ENCODE measurements at places on chromosomes 7 and 10. TPM values are rescaled to one million over a fixed set of nuclear protein-coding genes. Genes with fewer than 3 reads are reported as not detected.

DNA sequence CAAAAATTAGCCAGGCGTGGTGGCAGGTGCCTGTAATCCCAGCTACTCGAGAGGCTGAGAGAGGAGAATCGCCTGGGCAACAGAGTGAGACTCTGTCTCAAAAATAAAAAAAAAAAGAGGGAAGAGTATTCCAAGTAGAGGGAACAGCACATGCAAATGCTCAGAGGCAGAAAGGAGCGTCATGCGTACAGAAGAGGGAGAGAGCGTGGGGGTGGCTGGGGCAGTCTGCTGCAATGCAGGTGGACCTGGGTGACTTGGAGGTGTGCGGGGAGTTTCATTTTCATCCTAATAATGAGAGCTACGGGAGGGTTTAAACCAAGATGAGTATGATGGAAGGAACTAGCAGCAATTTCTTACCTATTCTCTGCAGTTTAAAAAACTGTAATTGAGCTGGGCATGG is 28.8 kb downstream of the CLIP2 start:
- ATAC-seq = no peak

- ATAC-seq = no peak
Measured at GRCh38 chr7:81460250-81461045, 309.4 kb downstream of the HGF start.

GRCh38 chr7:100801833-100802568 is 25.3 kb downstream of the EPHB4 start:
- no peak for ATAC-seq

DNA sequence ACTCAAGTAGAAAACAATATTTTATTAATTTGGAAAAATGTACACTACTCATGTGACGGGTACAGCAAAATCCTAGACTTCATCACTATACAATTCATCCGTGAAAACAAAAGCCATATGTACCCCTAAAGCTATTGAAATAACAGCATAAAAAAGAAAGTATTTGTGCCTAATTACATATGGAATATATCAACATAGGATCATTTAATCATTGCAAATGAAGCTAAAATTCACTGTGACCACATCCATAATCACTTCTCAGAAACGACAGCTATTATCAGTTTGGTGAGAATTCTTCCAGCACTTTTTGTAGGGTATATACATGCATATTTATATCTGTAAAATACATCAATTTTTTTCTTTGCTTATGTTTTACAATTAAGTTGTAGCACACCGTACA is 128.0 kb downstream of the ARL4A start:
- ATAC-seq = no peak

GRCh38 chr10:90893190-90893589 is 21.4 kb downstream of the RPP30 start:
- ATAC-seq = no peak

- ATAC-seq = no peak
Measured at GRCh38 chr7:38181111-38181510, 3.1 kb downstream of the STARD3NL start.

GRCh38 chr7:2698581-2699288 is 10.7 kb downstream of the AMZ1 start:
- ATAC-seq = peak; percentile 90

GRCh38 chr7:133025056-133025455 is 56.8 kb downstream of the CHCHD3 start:
- no peak for ATAC-seq

- ATAC-seq = no peak
Measured at GRCh38 chr7:108134486-108134885, 4.3 kb upstream of the LAMB4 start.

DNA sequence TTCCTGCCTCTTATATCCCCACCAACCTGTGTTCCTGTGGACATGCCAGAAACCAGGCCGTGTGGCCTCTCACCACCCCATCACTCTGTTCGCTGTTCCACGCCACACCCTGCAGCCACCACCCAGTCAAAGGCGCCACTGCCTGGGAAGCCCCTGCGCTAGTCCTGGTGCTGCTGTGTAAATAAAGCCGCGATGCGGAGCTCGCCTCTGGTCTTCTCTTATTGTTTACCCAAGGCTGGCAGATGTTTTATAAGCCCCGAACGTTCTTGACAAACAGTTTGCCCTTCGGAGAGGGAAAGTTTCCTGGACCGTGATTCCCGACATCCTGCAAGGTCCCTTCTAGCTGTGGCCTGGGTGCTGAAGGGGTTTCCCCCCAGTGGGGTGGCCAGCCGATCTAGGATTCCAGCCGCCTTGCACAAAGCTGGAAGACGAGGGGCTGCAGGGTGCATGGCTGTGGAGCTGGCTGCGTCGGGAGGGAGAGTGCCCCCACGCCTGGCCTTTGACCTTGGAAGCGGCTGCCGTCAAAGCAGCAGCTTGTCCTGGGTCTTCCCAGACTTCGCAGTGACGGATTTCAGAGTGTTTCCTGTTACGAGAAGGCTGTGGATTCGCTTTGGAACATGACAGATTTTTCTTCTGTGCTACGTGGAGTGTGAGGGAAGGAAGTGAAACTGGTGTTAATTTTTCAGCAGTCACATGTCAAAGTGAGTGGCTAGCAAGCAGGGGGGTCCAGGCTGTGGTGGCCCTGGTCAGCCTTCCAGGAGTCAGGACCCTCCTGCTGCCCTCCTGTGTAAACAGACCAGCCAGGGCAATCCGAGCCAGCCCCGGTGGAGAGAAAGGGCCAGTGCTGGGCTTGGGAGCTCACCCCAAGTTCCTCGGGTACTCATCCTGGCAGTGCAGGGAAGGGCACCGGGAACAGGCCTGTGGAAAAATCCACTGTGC is 61.6 kb downstream of the LHPP start:
- no peak for ATAC-seq

- ATAC-seq = no peak
Measured at GRCh38 chr10:30977385-30977784, 54.3 kb downstream of the ZNF438 start.

DNA sequence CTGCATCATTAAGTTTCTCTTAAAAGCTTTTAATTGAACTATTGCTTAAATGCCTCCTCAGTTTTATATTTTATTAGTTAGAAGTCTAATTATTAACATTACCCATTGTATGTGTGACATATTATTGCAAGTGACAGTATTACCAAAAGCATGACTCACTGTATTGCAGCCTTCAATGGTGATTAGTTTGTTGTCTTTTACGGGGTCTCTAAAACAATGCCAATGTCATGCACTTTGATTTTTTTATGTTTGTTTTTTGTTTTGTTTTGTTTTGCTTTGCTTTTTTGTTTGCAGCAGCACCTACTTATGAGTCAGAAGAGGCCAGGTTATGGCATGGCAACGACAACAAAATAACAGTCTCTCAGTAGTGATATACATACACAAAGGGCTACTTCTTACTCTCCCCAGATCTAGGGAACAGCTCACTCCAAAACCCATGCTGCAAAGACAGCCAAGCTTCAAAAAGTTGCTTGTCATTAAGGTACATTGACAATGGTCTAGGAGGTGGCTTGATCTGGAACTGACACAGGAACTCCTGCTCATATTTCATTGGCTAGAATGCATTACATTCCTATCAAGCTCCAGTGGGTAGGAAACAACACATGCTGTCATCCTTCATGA is 293.7 kb upstream of the POM121L12 start:
- no peak for ATAC-seq

DNA sequence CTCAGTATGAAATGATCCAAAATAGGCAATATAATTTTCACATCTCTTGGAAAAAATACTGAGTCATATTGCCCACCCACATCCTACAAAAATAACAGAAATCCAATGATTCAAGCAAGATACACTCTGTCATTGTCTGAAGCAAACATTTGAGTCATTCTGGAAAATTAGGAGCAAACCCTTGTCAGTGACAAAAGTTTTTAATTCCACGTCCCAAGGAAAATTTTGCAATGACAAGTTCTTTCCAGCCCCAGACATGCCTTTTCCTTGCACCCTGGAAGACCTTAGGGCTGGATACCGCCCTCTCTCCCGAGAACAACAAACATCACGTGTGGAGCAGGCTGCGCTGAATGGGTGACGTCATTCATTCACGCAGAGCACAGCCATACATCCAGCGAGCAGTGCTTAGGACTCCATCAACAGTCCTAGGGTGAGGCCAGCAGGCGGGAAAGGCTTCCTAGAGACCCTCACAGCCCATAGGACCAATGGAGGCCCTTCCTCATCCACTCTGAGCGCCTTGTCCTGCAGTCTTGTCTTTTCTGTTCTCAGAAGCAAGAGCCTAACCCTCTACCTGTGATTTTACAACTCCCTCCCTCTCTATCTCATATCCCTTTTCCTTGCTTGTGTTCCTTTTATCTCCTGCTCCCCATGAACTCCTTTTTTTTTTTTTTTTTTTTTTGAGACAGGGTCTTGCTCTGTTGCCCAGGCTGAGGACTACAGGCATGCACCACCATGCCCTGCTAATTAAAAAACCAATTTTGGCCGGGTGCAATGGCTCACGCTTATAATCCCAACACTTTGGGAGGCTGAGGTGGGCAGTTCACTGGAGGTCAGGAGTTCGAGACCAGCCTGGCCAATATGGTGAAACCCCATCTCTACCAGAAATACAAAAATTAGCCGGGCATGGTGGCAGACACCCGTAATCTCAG is 23.5 kb upstream of the KDM7A start:
- ATAC-seq = no peak

DNA sequence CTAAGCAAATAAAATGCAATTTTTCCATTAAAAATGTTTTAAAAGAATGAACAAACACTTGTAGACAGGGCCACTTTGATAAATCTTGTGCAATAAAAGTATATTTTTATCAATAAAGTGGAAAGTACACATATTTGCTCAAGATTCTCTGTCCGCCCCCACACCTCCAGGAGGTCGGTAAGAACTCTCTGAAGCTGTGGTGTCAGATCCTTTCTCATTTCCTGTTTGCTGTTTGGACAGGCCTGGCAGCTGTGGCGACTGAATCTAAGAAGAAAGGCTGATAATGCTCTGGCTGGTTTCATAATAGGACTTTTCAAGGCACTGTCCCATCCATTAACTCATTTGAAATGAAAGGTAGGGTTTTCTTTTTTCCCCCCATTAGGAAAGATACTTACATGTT is 15.3 kb upstream of the ASB4 start:
- peak; percentile 60 for ATAC-seq

GRCh38 chr7:108200326-108200725 is 70.2 kb upstream of the LAMB4 start:
- no peak for ATAC-seq

GRCh38 chr10:124255556-124255955 is 162.2 kb upstream of the CHST15 start:
- no peak for ATAC-seq

GRCh38 chr10:27664461-27664860 is 81.2 kb downstream of the MKX start:
- no peak for ATAC-seq

DNA sequence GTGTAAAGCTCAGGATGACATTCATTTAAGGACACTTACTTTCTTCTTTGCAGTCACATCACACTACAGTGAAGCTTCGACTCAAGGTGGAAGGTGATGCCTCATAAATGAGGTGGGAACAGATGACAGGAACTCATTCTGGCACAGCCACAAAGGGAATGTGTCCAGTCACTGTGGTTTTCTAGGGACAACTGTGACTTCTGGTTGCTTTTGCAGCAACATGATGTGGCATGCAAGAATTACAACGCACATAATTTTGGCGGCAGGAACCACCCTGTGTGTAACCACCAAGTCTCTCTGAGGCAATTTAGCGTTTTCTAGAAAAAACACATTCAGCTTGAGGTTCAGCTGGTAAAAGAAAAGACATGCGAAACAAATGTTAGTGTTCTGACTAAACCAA is 32.0 kb upstream of the FERD3L start:
- no peak for ATAC-seq

GRCh38 chr10:71383972-71384687 is 12.6 kb upstream of the CDH23 start:
- peak; percentile 94 for ATAC-seq

DNA sequence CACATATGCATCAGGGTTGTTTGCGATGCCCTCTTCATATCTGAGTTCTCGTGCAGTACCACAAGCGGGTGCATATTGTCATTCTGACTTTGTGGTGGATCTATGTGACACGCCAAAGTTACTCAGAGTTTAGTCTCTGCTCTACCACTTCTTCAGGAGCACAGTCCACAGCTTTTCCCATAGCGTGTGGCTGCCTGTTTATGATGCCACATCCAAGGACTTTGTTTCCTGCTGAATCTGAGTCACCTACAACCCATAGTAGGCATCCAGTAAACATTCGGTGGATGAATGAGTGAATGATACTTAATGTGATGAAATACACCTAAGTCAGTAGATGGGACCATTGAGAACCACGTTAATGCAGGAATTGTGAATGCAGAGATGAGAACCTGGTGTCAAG is 15.0 kb downstream of the ADRA2A start:
- ATAC-seq = no peak

- no peak for ATAC-seq
Measured at GRCh38 chr7:71237945-71238344, 106.0 kb downstream of the GALNT17 start.

DNA sequence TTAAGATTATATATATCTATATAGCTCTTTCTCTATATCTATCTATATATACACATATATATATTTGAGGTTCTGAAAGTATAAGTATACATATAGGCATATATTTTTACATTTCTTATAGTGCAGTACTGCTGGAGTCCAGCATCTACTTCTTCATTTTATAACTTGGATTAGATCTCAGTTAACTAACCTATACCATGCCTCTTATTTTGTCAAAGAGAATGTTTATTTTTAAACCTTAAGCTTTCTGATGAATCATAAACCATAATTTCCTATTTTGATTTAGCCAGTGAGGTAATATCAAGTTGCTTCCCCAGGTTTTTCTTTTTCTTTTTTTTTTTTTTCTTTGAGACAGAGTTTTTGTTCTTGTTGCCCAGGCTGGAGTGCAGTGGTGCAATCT is 8.1 kb downstream of the ZNF32 start:
- ATAC-seq = no peak

DNA sequence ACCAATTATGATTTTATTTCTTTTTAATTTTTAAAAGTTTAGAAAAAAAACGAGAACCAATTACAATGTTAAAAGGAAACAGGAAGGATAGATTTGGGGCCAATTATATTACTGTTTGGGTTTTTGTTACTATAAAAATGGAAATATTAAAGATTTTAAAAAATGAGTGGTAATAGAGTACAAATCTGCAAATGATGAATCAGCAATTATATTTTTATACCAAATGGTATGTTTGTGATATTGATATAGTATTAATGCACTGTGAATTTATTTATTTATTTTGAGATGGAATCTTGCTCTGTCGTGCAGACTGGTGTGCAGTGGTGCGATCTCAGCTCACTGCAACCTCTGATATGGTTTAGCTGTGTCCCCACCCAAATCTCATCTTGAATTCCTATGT is 11.5 kb upstream of the GARIN1A start:
- no peak for ATAC-seq

- no peak for ATAC-seq
Measured at GRCh38 chr7:37281368-37282092, 167.1 kb downstream of the ELMO1 start.

IFIT5 gene
- 7.1 TPM for total RNA-seq

CALHM3 gene
- total RNA-seq = not detected

CFAP70 gene
- 0.73 TPM for total RNA-seq

CREB5 gene
- total RNA-seq = not detected

KLF14 gene
- total RNA-seq = not detected

ENKUR gene
- total RNA-seq = not detected

NEUROG3 gene
- total RNA-seq = 1.1 TPM

SPRN gene
- total RNA-seq = not detected

HSPA14 gene
- total RNA-seq = 23.3 TPM

SPDYE8 gene
- total RNA-seq = not detected

PLPP4 gene
- total RNA-seq = not detected

ASAH2 gene
- total RNA-seq = 3.1 TPM

All from activated T-helper 17 cell treated with anti-CD3 and anti-CD28 coated beads, Interleukin-2, amount 50 U/mL, for 72 hours (primary cell).